ENCODE measurements at places on chromosomes 5 and 9.

DNA sequence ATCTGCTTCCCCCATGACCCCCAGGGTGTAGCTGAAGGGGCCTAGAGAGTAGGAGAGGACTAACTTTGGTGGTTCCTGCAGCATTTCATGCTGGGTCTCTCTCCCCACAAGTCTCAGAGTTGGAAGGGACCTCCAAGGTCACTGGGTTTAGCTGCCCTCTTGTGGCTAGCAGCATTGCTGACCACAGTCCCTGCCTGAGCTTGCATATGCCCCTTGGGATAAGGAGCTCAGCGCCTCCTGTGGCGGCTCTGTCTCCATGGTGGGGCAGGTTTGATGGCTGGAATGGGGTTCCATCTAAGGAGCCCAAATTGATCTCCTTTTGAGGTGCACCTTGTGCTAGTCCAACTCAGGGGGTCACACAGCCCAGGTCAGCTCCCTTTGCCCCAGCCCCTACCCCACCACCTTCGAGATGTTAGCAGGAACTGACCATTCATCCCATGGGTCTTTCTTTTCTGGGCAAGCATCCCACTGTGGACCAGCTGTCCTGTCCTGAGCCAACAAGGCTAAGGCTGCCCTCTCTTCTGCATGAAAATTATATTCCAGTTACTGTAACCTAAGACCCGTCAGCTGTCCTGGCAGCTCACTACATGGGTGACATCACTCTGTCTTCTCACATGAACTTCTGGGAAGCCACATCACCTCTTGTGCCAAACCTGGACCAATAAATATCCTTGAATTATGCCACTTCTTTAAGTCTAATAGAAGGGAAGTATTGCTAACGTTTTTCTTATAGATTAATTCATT is 196.2 kb downstream of the HSPA4 start:
- no peak for DNase-seq

- DNase-seq = no peak
These were observed 224.7 kb downstream of the PIK3R1 start for GRCh38 chr5:68440245-68440644.

DNA sequence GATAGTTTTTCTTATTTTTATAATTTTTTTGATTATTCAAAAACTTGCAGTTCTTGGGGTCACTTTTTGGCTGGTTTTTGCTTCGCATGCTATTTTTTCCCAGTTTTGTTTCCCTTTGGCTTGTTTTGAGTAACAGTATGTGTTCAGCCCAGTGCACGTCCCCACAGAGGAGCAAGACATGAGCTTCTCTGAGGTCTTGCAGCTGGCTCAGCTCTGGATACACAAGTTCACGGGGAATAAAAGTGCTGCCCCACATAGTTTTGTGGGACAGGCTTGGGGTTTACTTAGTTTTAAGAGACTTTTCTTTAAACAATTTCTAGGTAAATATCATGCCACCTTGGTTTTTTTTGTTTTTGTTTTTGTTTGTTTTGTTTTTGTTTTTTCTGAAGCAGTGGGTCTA is 297.8 kb upstream of the IRX1 start:
- DNase-seq = no peak

DNA sequence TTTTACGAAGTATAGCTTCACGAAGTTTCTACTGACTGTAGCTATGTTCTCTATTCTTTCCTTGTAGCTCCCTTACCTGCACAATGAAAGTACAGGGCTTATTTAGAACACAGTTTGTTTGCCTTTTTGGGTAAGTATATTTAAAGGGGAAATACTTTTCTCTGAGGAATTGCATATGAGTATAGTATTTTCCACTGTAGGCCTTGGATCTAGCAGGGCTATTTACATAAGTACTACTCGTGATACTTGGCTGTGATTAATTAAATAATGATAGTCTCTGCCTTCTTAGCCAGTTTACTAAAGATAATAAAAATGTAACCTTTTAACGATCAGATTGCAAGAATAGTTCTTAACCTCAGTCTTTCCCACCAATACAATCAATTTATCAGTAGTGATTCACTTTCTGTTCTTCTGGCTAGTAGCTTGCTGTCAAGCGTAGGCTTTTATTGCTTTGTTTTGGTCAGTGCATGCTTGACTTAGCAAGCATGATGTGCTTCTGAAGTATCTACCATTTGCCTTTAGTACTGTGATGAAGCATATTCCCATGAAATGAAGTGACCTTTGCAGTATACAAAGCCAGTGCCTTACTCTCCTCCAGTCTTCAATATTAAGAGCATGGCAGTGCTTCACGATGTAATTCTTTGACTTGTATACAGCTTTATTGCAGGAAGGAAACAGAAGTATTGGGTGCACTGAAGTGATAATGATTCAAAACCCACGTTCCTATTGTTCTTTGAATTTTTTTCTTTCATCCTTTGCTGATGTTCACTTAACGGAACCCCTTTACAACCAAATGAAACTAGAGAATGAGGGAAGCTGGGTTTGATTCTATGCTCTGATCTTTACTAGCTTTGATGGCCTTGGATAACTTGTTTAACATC is 64.2 kb downstream of the SLC44A1 start:
- DNase-seq = no peak

GRCh38 chr9:92592946-92593861 is 57.4 kb upstream of the ECM2 start:
- DNase-seq = no peak

DNA sequence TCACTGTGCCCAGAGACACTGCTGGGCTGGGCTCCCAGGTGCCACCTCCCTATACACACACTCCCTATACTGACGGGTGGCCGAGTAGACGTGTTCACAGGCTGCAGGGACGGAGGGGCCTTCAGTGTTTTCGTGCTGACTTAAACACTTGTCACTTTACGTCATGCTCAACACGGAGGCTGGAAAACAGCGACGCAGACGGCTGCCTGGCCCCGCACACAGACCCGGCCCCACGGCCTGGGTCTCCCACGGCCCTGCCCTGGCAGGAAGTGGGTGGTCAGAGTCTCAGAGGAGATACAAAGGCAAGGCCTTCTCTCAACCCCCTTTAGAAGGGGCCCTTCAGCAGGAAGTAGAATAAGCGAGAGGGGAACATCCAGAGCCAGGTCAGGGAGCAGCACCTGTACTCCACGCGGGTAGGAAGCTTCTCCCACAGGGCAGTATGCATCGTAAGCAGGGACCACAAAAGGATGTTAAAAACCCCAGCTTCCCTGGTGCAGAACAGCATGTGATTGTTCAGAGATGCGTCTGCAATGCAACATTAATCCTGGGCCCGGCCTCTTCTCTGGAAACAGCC is 11.9 kb upstream of the TBC1D9B start:
- DNase-seq = no peak

- no peak for DNase-seq
These were observed 73.9 kb downstream of the KLF9 start for GRCh38 chr9:70340572-70340971.

DNA sequence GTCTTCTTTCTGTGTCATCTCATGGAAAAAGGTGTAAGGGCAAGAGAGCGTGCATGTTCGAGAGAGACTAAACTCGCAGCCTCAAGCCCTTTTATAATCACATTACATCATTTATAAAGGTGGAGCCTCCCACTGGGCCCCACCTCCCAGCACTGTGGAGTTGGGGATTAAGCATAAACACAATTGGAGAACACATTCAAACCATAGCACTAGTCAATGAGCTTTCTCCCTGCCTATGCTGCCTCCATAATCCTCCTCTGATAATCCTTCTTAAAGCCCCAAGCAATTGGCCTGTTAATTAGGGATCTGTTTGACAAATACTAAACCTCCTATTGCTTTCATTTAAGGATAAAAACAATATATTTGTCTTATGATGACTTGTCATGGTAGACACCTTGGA is 99.6 kb downstream of the NMUR2 start:
- DNase-seq = no peak

GRCh38 chr5:159800131-159800840 is 116.0 kb upstream of the ADRA1B start:
- no peak for DNase-seq

DNA sequence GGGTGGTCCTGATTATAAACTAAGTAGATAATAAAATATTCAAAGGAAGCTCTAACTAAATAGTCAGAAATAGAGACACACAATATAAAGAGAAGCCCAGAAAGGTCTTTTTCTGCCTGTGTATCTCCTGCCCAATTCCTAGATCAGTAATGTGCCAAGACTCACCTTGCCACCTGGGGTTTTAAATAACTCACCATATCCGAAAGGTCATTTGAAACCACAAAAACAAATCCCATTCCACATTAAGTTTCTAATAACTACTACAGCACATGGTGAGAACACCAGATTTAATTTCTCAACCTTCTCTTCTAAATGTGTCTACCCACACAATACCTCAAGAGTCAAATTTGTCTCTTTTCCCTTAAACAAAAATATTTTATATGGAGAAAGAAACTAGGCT is 75.2 kb downstream of the ZNF608 start:
- no peak for DNase-seq

GRCh38 chr5:152990217-152990616 is 500.3 kb upstream of the GRIA1 start:
- DNase-seq = no peak

All from stimulated activated CD8-positive, alpha-beta memory T cell treated with anti-CD3 and anti-CD28 coated beads, Interleukin-2, amount 100 ng/mL, for 48 hours (primary cell).